Activated CD4-positive, alpha-beta T cell treated with anti-CD3 and anti-CD28 coated beads for 24 hours (primary cell): ENCODE measurements at places on chromosomes 3 and 15.

GRCh38 chr3:39250116-39250747 is 29.6 kb downstream of the CX3CR1 start:
- DNase-seq, result no peak

- no peak for DNase-seq
Observed at GRCh38 chr15:91338766-91339165, 238.7 kb downstream of the SV2B start.

DNA sequence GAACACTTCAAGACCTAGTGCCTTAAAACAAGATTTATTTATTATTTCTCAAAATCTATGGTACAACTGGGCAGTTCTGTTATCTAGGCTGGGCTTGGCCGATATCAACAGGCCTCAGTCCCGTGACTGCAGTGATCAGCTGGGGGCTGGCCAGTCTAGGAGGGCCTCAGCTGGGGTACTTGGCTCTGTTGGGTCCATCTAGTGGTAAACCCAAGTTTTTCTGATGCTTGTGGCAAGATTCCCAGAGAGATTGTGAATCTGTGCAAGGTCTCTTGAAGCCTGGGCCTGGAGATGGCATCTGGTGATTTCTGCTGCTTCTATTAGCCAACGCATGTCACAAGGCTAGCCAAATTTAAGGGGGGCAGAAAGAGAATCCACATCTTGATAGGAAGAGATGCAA is 482.4 kb upstream of the SGO1 start:
- no peak for DNase-seq

DNA sequence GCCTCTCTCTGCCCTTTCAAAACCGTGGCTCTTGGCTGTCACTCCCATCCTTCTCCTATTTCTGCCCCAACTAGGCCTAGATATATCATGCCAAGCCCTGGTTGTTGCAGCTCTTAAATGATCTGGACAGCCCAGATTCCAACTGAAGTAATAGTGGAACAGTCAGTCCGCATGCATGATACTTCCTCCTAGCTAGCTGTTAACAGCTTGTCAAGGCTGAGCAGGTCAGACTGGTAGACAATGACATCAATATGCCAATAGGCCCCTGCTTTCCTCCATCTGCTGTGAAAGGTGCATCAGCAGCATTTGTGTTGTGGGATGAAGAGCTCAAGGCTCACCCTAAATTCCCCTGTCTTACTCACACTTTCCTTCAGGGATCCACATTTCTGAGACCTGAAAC is 527.7 kb upstream of the TGFBR2 start:
- no peak for DNase-seq

GRCh38 chr15:100770661-100771584 is 108.7 kb upstream of the ALDH1A3 start:
- no peak for DNase-seq

GRCh38 chr3:39106851-39107387 is 508 bp downstream of the GORASP1 start:
- DNase-seq, result no peak

DNA sequence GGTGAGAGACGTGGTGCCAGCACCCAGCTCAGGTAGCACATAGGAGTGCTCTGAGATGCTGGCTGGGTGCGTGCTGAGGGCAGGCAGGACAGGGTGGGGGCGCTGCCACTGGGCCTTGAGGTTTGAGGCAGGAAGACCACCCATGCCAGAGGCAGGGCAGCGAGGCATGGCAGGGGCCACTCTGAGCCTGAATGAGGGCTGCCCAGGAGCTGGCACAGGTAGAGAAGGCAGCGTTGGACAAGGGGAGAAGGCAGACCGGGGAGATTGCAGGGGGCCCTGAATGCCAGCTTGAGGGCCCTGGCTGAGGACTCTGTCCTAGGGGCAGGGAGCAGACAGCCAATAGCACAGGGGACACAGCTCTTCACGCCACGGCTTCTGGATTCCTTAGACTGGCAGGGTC is 50.2 kb downstream of the ADAMTS7 start:
- DNase-seq, result no peak
